MCF 10A (cell line): ENCODE measurements at places on chromosomes 1 and 21. TPM values are rescaled to one million over a fixed set of nuclear protein-coding genes. Genes with fewer than 3 reads are reported as not detected.
A peak's percentile ranks its signal among the peaks of the same experiment; 100 is the strongest.

The CCDC185 gene
- total RNA-seq: not detected in 2 replicates

The TRPM2 gene
- total RNA-seq: 10.0 and 11.0 TPM in 2 replicates

The ANKRD35 gene
- 0.29 TPM in 1 of 2 replicates, not detected in the other for total RNA-seq

The NUCKS1 gene
- 605 and 615 TPM in 2 replicates for total RNA-seq

The CTXND2 gene
- total RNA-seq: not detected in 2 replicates

The AMY2A gene
- total RNA-seq: not detected in 2 replicates

The PALMD gene
- total RNA-seq: 0.12 and 0.33 TPM in 2 replicates

The VSIG8 gene
- total RNA-seq: not detected in 2 replicates

DNA sequence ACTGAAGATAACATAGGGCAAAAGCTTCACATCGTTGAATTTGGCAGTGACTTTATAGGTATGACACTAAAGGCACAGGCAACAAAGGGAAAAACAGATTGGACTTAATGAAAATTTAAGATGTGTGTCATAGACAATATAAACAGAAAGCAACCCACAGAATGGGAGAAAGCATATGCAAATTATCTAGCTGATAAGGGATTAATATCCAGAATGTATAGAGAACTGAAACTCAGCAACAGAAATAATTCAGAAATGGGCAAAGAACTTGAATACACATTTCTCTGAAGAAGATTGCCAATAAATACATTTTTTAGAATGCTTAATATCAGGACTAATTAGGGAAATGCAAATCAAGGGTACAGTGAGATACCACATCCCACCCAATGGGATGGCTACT, 55.2 kb upstream of the ANGPTL1 start:
- H3K4me1 ChIP-seq: no peaks in the 10 kb centered on the region
- no peak overlapping the region for H3K27ac ChIP-seq
- H3K27me3 ChIP-seq: no peaks in the 10 kb centered on the region
- no peak for DNase-seq

- H3K4me3 ChIP-seq: no peak overlapping the region
- peaks cover 11% of the 10 kb centered on the region for H3K36me3 ChIP-seq
- H3K27me3 ChIP-seq: no peaks in the 10 kb centered on the region
- no peak overlapping the region for H3K27ac ChIP-seq
- peaks cover 54% of the 10 kb centered on the region for H3K4me1 ChIP-seq
Observed at GRCh38 chr1:225451340-225451739, 23.5 kb upstream of the LBR start.

DNA sequence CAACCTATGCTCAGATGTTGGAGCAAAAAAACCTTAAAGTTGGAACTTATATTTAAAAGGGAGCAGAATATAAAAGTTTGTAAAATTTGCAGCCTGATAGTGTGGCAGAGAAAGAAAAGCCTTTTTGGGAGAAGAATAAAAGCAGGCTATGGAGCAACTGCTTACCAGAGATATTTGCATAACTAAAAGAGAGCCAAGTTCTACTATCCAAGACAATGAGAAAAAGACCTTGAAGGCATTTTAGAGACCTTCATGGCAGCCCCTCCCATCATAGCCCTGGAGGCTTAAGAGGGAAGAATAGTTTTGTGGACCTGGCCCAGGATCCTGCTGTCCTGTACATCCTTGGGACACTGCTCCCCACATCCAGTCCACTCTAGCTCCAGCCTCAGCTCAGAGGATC, 312.5 kb upstream of the ZRANB2 start:
- no peaks in the 10 kb centered on the region for H3K4me1 ChIP-seq
- no peak for DNase-seq
- no peak overlapping the region for H3K4me3 ChIP-seq
- no peaks in the 10 kb centered on the region for H3K27me3 ChIP-seq

DNA sequence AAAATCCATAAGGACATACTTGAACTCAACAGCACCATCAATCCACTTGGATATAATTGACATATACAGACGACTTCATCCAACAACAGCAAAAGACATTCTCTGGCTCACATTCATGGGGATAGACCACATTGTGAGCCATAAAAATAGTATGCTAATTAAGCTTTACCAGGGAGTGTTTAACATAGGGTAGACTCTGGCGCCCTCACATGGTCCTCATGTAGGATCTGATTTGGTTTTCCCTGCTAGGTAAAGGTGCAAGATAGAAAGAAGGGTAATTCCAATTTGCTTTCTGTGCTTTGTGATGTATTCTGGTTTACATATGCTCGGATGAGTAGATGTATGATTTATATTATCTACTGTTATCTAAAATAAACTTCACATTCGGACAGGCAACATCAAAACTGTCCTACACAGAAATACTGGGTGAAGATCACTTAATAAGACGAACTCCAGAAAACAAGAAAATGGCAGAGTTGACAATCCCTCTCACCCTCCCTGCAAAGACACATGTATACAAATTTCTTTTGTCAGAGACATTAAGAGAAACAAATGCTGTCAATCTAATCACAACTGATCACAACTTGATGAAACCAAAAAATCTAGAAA, 27.7 kb downstream of the CR1L start:
- peak; percentile 86 for DNase-seq
- peaks cover 75% of the 10 kb centered on the region for H3K27me3 ChIP-seq
- peaks cover 12% of the 10 kb centered on the region for H3K4me1 ChIP-seq
- no peak overlapping the region for H3K27ac ChIP-seq
- H3K4me3 ChIP-seq: no peak overlapping the region

GRCh38 chr1:59985911-59986515, 59.4 kb upstream of the CYP2J2 start:
- H3K4me1 ChIP-seq: no peaks in the 10 kb centered on the region
- H3K4me3 ChIP-seq: no peak overlapping the region
- no peaks in the 10 kb centered on the region for H3K36me3 ChIP-seq
- no peak for DNase-seq
- H3K27ac ChIP-seq: no peak overlapping the region

- H3K36me3 ChIP-seq: peaks cover 54% of the 10 kb centered on the region
- no peak for DNase-seq
- H3K27me3 ChIP-seq: no peaks in the 10 kb centered on the region
- no peak overlapping the region for H3K27ac ChIP-seq
Observed at GRCh38 chr1:246742396-246742795, 18.2 kb downstream of the SCCPDH start.

- no peak for DNase-seq
- no peaks in the 10 kb centered on the region for H3K36me3 ChIP-seq
- H3K27me3 ChIP-seq: peaks cover 22% of the 10 kb centered on the region
- H3K27ac ChIP-seq: no peak overlapping the region
- H3K4me1 ChIP-seq: peaks cover 10% of the 10 kb centered on the region
- H3K4me3 ChIP-seq: no peak overlapping the region
Observed at GRCh38 chr21:35909456-35910223, 150.7 kb downstream of the SETD4 start.

DNA sequence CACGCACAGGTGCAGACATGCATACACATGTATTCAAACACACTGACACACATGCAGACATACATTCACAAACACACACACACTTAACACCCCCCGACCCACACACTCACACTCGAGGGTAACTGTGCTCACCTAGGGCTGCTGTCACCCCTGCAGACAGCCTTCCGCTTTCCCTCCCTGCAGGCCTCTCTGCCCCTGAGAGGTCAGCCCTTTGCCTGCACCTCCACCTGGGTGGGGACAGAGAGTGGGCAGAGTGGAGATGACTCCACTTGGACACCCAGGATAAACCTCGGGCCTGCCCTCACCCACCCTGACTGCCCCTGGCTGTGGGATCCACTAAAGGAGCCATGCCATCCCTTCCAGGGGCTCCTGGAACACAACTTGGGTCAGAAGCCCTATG, 264.3 kb downstream of the PTPRU start:
- no peak overlapping the region for H3K4me3 ChIP-seq
- no peak overlapping the region for H3K27ac ChIP-seq
- DNase-seq: no peak
- H3K4me1 ChIP-seq: peaks cover 5% of the 10 kb centered on the region

GRCh38 chr1:221761354-221762002, 19.6 kb upstream of the DUSP10 start:
- DNase-seq: no peak
- no peaks in the 10 kb centered on the region for H3K36me3 ChIP-seq
- H3K4me1 ChIP-seq: peaks cover 25% of the 10 kb centered on the region

GRCh38 chr1:53086491-53087070, 24.6 kb downstream of the PODN start:
- H3K4me1 ChIP-seq: peaks cover 8% of the 10 kb centered on the region
- no peak overlapping the region for H3K27ac ChIP-seq
- H3K27me3 ChIP-seq: no peaks in the 10 kb centered on the region
- no peak overlapping the region for H3K4me3 ChIP-seq
- H3K36me3 ChIP-seq: no peaks in the 10 kb centered on the region
- no peak for DNase-seq

DNA sequence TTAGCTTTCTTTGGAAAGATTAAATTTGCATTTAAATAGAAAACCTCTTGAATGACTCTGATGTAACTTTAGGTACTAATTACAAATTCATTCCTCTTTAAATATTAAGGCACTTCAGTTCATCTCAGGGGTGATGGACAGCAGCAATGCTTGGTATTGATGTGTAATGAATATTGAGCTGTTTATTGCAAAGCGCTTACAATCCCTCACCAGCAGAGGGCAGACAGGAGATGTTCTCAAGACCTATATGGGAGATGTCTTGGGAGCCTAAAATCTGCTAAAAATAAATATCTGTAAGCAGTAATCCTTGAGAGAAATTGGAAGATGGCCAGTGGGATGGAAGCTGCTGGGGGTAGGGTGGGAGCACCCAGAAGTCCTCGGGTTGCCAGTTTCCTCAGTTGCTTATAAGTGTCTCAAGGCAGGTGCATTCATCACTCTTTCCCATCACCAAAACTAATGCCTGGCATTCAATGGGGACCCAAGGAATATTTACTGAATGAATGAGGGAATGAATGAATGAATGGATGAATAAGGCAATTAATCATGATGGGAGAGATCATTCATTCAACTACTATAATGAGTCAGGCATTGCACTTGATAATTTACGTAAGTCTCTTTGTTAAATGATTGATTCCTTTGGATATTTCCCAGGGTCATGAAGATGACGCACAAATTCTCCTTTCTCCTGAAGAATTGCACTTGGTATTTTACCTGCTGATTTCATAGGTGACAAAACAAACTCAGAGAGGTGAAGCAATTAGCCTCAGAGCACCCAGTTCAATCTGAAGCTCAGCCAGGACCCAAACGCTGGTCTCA, 2.3 kb downstream of the KLHDC8A start:
- no peaks in the 10 kb centered on the region for H3K36me3 ChIP-seq
- peaks cover 24% of the 10 kb centered on the region for H3K27me3 ChIP-seq
- peaks cover 13% of the 10 kb centered on the region for H3K4me1 ChIP-seq
- no peak overlapping the region for H3K27ac ChIP-seq
- DNase-seq: peak; percentile 92

GRCh38 chr1:85311818-85312217, 35.4 kb upstream of the BCL10 start:
- H3K36me3 ChIP-seq: no peaks in the 10 kb centered on the region
- peaks cover 24% of the 10 kb centered on the region for H3K4me1 ChIP-seq
- no peaks in the 10 kb centered on the region for H3K27me3 ChIP-seq
- no peak for DNase-seq
- H3K27ac ChIP-seq: no peak overlapping the region

- H3K36me3 ChIP-seq: peaks cover 12% of the 10 kb centered on the region
- no peak overlapping the region for H3K27ac ChIP-seq
- DNase-seq: no peak
- peaks cover 6% of the 10 kb centered on the region for H3K4me1 ChIP-seq
Observed at GRCh38 chr21:37061926-37062592, 10.8 kb downstream of the PIGP start.

DNA sequence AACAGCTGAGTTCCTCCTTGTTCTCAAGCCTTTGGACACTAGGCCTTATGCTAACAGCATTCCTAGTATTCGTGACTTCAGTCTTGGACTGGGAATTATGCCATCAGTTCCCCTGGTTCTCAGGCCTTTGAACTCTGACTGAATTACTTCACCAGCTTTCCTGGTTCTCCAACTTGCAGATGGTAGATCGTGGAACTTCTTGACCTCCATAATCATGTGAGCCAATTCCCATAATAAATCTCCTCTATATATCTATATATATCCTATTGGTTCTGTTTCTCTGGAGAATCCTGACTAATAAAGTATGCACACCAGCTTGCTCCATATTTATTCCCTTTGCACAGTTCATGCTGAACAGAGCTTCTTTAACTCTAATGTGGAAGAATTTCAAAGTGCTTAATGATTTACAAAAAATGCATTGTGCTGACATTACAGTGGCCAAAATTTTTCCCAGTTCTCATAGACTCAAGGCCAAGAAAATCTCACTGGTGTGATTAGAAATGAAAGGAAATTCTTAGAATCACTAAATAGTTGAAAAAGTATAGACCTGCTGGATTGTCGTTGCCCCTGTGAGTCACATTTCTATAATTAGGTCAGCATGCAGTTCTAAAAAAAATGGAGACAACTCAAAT, 462.9 kb upstream of the ADAMTS5 start:
- peaks cover 18% of the 10 kb centered on the region for H3K4me1 ChIP-seq
- DNase-seq: no peak
- no peak overlapping the region for H3K4me3 ChIP-seq
- no peaks in the 10 kb centered on the region for H3K36me3 ChIP-seq
- no peak overlapping the region for H3K27ac ChIP-seq

- peaks cover 10% of the 10 kb centered on the region for H3K36me3 ChIP-seq
- H3K27me3 ChIP-seq: no peaks in the 10 kb centered on the region
- H3K4me1 ChIP-seq: peaks cover 32% of the 10 kb centered on the region
Observed at GRCh38 chr1:225824533-225824941, 14.6 kb downstream of the EPHX1 start.

- no peak overlapping the region for H3K4me3 ChIP-seq
- no peaks in the 10 kb centered on the region for H3K36me3 ChIP-seq
- H3K27ac ChIP-seq: no peak overlapping the region
Observed at GRCh38 chr1:157575744-157576143, 22.1 kb downstream of the FCRL4 start.

- H3K4me1 ChIP-seq: peaks cover 14% of the 10 kb centered on the region
- DNase-seq: no peak
- H3K27me3 ChIP-seq: no peaks in the 10 kb centered on the region
- no peak overlapping the region for H3K4me3 ChIP-seq
Observed at GRCh38 chr1:19878637-19878985, 3.6 kb upstream of the OTUD3 start.

GRCh38 chr1:168565825-168566224, 10.6 kb upstream of the XCL1 start:
- no peak for DNase-seq
- peaks cover 46% of the 10 kb centered on the region for H3K27me3 ChIP-seq
- H3K4me1 ChIP-seq: no peaks in the 10 kb centered on the region
- no peak overlapping the region for H3K27ac ChIP-seq
- H3K4me3 ChIP-seq: no peak overlapping the region

- H3K27ac ChIP-seq: no peak overlapping the region
- peaks cover 46% of the 10 kb centered on the region for H3K4me1 ChIP-seq
- no peaks in the 10 kb centered on the region for H3K27me3 ChIP-seq
- no peak for DNase-seq
- H3K36me3 ChIP-seq: no peaks in the 10 kb centered on the region
Observed at GRCh38 chr1:58886611-58887010, 102.8 kb upstream of the JUN start.

- H3K36me3 ChIP-seq: peaks cover 7% of the 10 kb centered on the region
- no peak overlapping the region for H3K27ac ChIP-seq
- no peak overlapping the region for H3K4me3 ChIP-seq
- H3K27me3 ChIP-seq: no peaks in the 10 kb centered on the region
Observed at GRCh38 chr1:19000065-19000464, 43.6 kb upstream of the IFFO2 start.

- peaks cover 16% of the 10 kb centered on the region for H3K36me3 ChIP-seq
- H3K27ac ChIP-seq: peak overlapping the region; percentile 32
- H3K4me1 ChIP-seq: peaks cover 24% of the 10 kb centered on the region
- peak; percentile 89 for DNase-seq
Observed at GRCh38 chr1:206464456-206464964, 5.8 kb upstream of the IKBKE start.
